ENCODE measurements at places on chromosomes 2 and 18.
A peak's percentile ranks its signal among the peaks of the same experiment; 100 is the strongest.

DNA sequence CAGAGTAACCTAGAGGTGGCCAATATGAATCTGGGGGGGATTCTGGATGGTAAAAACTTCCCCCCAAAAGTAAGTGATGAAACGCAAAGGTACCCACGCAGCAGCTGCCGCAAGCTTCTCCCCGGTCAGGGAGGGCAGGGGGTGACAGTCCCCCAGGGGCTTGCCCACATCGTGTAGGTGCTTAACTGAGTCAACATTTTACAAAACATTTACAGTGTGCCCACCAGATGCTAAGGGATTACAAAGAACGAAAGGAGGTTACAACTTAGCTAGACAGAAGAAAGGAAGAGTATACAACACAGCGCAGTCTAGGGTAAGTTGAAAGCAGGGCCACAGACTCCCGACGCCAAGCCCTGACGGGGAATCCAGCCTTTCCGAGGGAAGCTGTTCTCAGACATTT is 45.6 kb downstream of the LPIN2 start:
- no peak for DNase-seq

GRCh38 chr18:60060578-60060977 is 160.8 kb downstream of the PMAIP1 start:
- DNase-seq = no peak

DNA sequence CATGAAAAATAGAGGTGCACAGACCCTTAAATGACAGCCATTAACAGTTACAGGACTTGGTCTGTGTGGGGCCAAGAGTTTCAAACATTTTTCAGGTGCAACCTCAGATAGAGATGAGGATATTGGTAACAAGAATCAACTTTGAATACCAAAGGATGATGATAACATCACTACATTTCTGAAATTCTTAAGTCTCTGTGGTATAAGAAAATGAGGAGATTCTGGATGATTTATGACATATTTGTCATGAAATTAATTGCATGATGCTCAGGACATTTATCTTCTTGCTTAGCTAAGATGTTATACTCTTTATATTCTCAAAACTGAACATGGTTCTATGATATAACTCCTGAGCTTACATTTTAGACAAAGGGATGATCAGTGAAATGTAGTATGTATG is 471.8 kb upstream of the CWC22 start:
- DNase-seq = no peak

DNA sequence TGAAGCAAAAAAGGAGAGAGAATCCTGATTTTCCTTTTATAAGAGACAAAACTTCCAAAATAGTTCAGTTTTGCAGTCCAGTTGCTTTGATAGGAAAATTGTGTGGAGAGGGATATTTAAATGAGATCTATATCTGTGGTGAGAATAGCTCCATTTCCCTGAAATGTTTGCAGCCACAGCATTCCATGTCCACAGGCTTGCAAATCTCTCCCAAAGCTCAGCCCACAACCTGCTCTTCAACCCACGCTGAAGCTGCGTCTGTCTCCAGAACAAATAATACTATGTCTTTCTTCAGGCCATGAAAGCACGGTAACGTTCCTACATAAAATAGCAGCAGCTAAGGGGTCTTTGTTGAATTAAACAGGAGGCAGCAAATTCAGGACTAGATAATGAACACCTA is 31.8 kb downstream of the TMEM17 start:
- DNase-seq = no peak

DNA sequence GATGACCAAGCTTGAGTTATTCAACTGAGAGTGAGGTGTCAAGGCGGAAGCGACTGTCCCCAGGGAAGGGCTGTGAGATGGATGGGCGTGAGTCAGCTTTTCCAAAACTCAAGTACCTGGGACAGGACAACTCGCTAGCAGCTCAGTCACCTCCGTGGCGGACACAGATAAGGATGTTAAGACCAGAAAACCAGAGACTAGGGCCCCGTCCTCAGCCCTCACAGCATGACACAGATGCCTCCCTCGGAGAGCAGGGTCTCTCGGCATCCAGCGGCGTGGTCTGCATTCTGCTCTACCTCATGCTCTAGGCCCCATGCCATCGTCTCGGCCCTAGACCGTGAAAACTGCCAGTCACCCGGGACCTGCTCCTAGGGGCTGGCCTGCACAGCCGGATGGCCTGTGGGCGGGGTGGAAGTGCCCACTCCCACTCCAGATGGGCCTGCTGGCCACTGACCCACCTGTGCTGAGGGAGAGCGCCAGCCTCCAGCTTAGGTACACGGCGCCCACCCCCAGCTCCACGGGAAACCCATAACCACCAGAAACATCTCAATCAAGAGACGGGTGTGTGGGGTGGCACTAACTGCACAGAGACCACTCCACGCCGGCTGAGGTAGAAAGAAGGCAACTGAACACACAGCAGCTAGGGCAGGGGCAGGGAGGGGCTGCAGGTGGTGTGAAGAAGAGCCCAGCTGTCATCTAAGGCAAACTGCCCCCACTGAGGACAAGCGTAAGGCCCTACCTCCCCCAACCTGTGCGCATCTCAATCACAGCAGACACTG is 39.8 kb downstream of the ANO7 start:
- no peak for DNase-seq

GRCh38 chr18:46481048-46481846 is 175.8 kb downstream of the LOXHD1 start:
- peak; percentile 31 for DNase-seq

- DNase-seq = no peak
These were observed 16.5 kb upstream of the ALPK2 start for GRCh38 chr18:58645398-58645797.

- no peak for DNase-seq
These were observed 59.4 kb downstream of the FMNL2 start for GRCh38 chr2:152394326-152394725.

DNA sequence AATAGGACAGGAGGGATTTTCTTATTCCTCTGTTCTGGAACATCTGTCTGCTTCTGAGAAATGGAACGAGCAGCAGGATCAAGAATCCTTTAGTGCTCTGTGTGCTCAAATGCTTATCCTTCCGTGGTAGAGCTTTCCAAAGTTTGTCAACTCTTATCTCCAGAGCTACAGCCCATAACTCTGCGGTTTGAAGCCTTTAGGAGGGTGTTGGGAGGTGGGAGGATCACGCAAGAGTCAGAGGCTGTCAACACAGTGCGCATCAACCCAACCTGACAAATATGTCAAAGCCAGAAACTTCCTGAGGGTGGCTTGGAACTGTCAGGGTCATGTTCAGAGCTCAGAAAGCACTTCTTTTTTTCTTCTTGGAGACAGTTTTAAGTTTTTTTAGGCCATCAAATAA is 95.9 kb downstream of the CRIM1 start:
- no peak for DNase-seq

GRCh38 chr2:32484937-32485336 is 128.1 kb downstream of the BIRC6 start:
- no peak for DNase-seq

DNA sequence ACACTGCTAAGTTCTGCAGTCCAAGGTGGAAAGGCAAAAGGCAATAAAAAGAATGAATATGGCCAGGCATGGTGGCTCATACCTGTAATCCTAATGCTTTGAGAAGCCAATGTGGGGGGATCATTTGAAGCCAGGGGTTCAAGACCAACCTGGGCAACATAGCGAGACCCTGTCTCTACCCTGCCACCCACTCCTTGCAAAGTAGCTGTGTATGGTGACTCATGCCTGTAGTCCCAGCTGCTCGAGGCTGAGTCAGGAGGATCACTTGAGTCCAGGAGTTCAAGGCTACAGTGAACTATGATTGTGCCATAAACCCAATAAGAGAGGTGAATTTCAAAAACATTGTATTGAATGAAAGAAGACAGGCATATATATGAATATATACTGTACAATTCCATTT is 2.4 kb downstream of the MYL12B start:
- DNase-seq = no peak

- DNase-seq = peak; percentile 45
These were observed 163.8 kb downstream of the WDPCP start for GRCh38 chr2:63424329-63425078.

- DNase-seq = no peak
These were observed 4.1 kb upstream of the GORASP2 start for GRCh38 chr2:170924969-170925368.

- no peak for DNase-seq
These were observed 62.0 kb upstream of the CSRNP3 start for GRCh38 chr2:165407466-165407865.

- no peak for DNase-seq
These were observed 58.3 kb downstream of the LDLRAD4 start for GRCh38 chr18:13276530-13277520.

- no peak for DNase-seq
These were observed 7.3 kb upstream of the CAPN10 start for GRCh38 chr2:240579071-240579762.

GRCh38 chr2:221524158-221524557 is 47.9 kb downstream of the EPHA4 start:
- DNase-seq = no peak

- DNase-seq = no peak
These were observed 109.1 kb downstream of the MCFD2 start for GRCh38 chr2:46806526-46806925.

GRCh38 chr2:177147093-177147694 is 65.4 kb upstream of the HNRNPA3 start:
- no peak for DNase-seq

DNA sequence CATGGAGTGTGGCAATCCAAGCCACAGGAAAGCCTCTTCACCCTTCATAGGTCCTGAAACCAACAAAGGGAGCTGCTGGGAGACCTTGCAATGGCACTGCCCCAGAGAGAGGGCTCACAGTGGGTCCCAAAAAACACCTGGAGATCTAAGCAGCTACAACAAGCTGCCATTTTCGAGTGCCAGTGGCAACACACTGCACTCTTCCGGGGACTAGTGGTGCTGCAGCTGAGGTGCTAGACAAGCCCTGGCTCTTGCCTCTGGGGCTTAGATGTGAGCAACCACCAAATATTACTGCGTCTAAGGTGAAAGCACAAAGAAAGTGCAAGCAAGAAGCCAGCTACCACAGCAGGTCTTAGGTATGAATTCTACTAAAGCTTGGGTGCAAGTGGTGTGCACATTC is 192.9 kb downstream of the NOL4 start:
- no peak for DNase-seq

DNA sequence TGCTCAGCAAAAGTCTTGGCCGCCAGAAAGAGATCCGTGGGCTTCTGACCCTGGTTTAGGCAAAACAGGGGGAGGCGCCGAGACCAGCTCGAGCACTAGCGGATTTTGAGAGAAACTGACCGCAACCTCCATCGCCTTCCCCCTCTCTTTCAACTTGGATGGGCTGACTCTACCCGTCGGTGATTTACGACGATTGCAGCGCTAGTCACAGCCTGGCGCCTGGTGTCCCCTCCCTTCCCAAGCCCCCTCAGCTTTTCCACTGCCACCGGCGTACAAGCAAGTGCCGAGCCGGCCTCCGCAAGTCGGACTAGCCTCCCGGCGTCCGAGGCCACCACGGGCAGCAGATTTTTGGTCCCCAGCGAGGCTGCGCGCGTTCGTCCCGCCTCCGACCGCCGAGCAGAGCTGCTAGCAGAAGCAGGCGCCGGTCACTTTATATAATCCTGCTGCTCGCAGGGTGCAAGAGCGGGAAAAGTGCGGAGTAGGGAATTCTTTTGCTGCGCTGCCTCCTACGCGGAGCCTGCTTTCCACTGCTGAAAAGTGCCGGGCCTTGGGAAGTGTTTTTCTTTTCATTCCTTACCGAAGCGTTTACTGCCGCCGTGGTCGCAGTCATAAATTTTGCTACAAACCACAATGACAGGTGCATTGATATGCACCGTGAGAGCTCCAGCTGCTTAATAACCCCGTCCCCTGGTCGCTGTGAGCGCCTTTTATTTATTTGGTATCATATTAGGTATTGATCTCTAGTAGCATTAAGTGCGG is 7.7 kb downstream of the HOXD3 start:
- DNase-seq = no peak

GRCh38 chr18:34493099-34493544 is 217.0 kb upstream of the DTNA start:
- DNase-seq = no peak

- DNase-seq = no peak
These were observed 673 bp downstream of the PCBP1 start for GRCh38 chr2:70087702-70088597.

DNA sequence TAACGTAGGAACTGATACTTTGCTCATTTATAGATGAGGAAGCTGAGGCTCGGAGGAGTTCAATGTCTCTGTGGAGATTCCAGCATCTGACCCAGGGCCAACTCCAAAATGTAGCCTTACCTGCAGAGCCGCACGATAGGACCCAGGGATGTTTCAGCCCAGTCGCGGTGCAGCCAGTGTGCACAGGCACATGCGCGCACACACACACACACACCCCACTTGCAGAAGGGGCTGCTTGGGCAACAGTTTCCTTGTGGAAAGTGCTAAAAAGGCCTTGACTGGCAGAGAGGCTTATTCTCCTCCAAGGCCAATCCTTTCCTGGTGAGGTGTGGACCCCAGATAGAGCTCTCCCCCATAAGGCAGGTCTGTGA is 101.7 kb downstream of the ZFP36L2 start:
- DNase-seq = no peak

DNA sequence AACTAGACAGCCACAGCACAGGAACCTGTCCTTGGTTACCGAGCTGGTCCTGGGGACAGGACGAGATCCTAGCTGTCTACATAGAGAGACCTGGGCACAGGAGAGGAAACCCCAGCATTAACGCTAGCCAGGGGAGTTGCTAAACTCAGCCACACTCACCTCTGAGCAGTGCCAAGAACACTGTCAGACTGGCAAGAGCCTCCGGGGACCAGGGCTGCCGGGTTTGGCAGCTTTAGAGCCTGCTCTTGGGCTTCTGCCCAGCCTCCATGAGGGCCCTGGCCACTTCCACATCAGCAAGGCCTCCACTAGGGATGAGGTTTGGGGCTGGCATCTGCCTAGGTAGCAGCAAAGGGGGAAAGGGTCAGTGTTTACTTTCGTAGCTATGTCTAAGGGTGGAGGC is 6.7 kb downstream of the TMBIM1 start:
- no peak for DNase-seq

DNA sequence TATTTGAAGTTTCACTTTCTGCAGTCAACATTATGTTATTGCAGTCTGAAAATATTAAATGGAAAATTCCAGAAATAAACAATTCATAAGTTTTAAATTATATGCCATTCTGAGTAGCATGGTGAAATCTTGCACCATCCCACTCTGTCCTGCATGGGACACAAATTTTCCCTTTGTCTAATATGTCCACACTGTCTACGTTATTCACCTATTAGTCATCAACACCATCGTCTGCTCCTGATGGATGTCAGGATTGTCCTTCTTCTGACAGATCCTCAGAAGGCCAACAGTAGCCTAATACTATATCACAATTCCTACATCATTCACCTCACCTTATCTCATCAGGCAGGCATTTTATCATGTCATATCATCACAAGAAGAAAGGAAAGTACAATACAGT is 163.1 kb downstream of the TXNL1 start:
- no peak for DNase-seq

DNA sequence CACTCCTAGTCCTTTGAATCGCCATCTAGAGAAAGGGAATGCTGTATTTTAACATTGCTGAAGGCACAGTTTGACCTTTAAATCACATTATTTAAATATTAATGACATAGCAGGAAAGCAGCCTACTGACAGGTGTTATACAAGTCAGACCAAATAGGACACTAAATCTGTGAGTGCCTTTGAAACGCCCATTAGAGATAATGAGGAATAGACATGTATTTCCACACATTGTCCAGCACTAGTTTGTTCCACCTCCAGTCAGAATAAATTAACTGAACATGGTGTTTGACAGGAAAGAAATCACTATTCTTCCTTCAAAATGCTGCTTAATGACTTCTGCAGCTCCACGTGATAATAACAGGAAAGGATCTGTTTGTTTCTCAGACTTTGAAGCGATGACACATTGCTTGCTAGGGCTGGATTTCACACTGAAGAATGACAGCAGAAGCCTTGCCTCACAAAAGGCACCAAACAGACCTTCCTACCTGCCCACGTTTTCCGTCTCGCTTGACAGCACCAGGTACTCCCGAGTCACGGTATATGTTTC is 90.5 kb upstream of the DDX18 start:
- no peak for DNase-seq

Data from KG1 (cell line).